ENCODE measurements at places on chromosomes 13 and 19.

- DNase-seq = no peak
Measured at GRCh38 chr13:72205773-72206172, 338.8 kb upstream of the DACH1 start.

- no peak for DNase-seq
Measured at GRCh38 chr13:96844616-96845015, 149.7 kb downstream of the OXGR1 start.

GRCh38 chr13:99275093-99275469, 16.9 kb upstream of the GPR18 start:
- no peak for DNase-seq

- no peak for DNase-seq
Measured at GRCh38 chr13:113288880-113289279, 8.2 kb upstream of the LAMP1 start.

GRCh38 chr19:41398598-41398997, 980 bp downstream of the BCKDHA start:
- no peak for DNase-seq

Data from T-helper 17 cell (primary cell).